Neural crest cell (in vitro differentiated cells): ENCODE measurements at places on chromosomes 11 and 22. TPM values are rescaled to one million over a fixed set of nuclear protein-coding genes. Genes with fewer than 3 reads are reported as not detected.
A peak's percentile ranks its signal among the peaks of the same experiment; 100 is the strongest.

GRCh38 chr11:46105926-46106325, 15.3 kb downstream of the PHF21A start:
- H3K4me3 ChIP-seq: no peak overlapping the region
- DNase-seq: no peak
- peaks cover 21% of the 10 kb centered on the region for H3K4me1 ChIP-seq
- no peak overlapping the region for H3K27ac ChIP-seq

DNA sequence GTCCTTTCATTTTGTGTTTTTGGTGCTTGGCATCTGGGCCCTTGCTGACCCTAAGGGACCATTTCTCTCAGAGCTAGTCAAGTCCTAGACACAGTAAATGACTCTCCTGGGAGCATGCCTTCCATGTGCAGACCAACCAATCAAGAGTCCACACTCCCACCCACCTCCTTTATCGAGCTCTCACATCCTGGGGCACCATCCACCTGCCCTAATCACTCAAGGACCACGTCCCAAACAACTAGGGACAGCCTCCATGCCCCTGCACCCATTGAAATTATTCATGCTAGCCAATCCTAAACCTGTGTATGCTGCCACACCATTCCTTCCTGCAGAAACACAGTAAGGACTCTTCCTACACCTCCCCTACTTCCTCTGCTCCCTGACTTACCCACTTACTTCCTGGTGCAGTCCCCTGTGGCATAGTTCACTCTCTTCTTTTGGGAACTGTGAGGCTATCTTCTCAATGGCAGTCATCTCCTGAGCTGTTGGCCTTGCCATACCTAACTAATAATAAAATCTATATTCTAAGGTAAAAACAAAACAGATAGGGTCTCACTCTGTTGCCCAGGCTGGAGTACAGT, 6.4 kb upstream of the SAA2 start:
- no peak for DNase-seq
- no peaks in the 10 kb centered on the region for H3K36me3 ChIP-seq
- peak overlapping the region; percentile 19 for H3K27ac ChIP-seq
- H3K27me3 ChIP-seq: no peaks in the 10 kb centered on the region
- no peak overlapping the region for H3K4me3 ChIP-seq
- no peaks in the 10 kb centered on the region for H3K4me1 ChIP-seq

DNA sequence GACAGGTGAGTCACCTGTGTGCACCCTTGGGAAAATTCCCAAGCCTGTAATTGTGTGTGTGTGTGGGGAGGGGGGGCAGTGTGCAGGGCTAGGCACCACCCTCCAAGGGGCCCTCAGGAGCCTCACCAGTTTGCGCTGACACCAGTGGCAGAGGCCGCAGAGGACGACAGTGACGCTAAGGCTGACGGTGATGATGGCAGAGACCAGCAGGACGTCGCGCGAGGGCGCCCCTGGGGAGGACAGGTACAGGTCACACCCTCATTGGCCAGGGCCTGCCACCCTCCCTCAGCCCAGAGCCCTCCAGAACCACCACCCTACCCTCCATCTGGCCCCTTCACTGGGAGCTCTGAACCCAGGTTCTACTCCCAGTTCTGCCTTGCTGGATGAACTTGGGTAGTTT, 24.9 kb downstream of the SYT7 start:
- no peak for DNase-seq
- H3K27me3 ChIP-seq: peaks cover 85% of the 10 kb centered on the region
- H3K36me3 ChIP-seq: no peaks in the 10 kb centered on the region
- H3K4me1 ChIP-seq: peaks cover 10% of the 10 kb centered on the region
- no peak overlapping the region for H3K27ac ChIP-seq

GRCh38 chr11:66546368-66546965, at the start of gene ACTN3:
ACTN3 (plus strand) TSS chr11:66546903; CDS start chr11:66546938, 35 bp downstream.
- H3K36me3 ChIP-seq: no peaks in the 10 kb centered on the region
- H3K27me3 ChIP-seq: peaks cover 23% of the 10 kb centered on the region
- no peak for DNase-seq
- peak within 1 kb of the TSS; percentile 87 for H3K4me3 ChIP-seq
- H3K27ac ChIP-seq: no peak within 1 kb of the TSS

GRCh38 chr11:100525635-100526034, 161.5 kb upstream of the ARHGAP42 start:
- no peaks in the 10 kb centered on the region for H3K4me1 ChIP-seq
- H3K27me3 ChIP-seq: no peaks in the 10 kb centered on the region
- H3K4me3 ChIP-seq: no peak overlapping the region

- no peaks in the 10 kb centered on the region for H3K36me3 ChIP-seq
- DNase-seq: no peak
- H3K4me1 ChIP-seq: peaks cover 12% of the 10 kb centered on the region
Measured at GRCh38 chr22:46033256-46034200, 56.6 kb upstream of the WNT7B start.

DNA sequence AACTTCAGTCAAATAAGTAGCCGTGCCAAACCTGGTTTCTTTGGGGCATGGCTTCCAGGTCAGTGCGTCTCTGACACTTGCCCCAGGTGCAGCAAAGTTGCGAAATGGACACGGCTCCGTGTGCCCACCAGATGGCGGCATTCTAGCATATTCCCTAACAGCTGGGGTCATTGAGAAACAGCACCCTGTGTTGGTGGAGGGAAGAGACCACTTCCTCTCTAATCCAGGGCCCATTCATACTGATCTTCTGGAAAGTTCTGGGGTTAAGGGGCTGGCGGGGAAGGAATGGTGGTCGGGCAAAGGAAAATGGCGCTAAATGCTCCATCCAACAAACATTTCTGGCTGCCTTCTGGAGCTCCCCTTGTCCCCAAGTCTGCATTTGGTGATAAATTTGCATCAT, 141.2 kb upstream of the TIMP3 start:
- peak overlapping the region; percentile 31 for H3K27ac ChIP-seq
- no peaks in the 10 kb centered on the region for H3K36me3 ChIP-seq
- H3K4me1 ChIP-seq: peaks cover 32% of the 10 kb centered on the region
- no peaks in the 10 kb centered on the region for H3K27me3 ChIP-seq
- H3K4me3 ChIP-seq: no peak overlapping the region

Gene SLC22A9
- total RNA-seq: not detected in 2 replicates

Gene TSKU
- total RNA-seq: 27.5 and 28.3 TPM in 2 replicates

Gene APOA1
- total RNA-seq: 0.80 and 0.96 TPM in 2 replicates

Gene NELL1
- total RNA-seq: 0.51 and 1.2 TPM in 2 replicates
